Osteoblast (primary cell): ENCODE measurements at places on chromosomes 12 and 14. TPM values are rescaled to one million over a fixed set of nuclear protein-coding genes. Genes with fewer than 3 reads are reported as not detected.

Gene SGPP1
- total RNA-seq = 38.0 TPM in 2 replicates

DNA sequence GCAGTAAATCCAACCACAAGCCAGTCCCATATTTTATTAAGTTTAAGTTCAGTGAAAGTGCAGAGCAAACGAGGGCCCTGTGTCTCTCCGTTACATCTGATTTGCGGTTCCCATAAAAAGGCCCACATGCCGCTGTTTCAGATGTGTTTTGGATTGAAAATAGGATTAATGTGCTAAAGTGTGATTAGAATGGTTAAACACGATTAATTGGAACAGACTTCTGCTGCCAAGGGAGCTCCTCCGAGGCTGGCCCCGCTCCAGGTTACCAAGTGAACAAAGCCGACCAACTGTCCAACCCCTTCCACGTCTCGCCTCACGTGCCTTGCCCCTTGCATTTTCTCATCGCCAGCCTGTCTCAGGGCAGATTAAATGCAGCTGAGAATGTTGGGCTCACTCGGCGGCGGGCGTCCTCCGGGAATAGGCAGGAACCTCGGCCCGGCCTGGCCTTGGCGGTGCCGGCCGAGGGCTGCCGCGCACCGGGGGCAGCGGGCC is 166.5 kb upstream of the GSC start:
- DNase-seq = peak; percentile 65

Gene AQP6
- not detected in 2 replicates for total RNA-seq

Gene CCDC197
- not detected in 2 replicates for total RNA-seq

- DNase-seq = no peak
Observed at GRCh38 chr14:93458234-93458633, 27.5 kb downstream of the UNC79 start.

Gene PTGR2
- 6.5 and 7.2 TPM in 2 replicates for total RNA-seq

Gene KLRC3
- 0.72 TPM in 1 of 2 replicates, not detected in the other for total RNA-seq

GRCh38 chr12:9667403-9668160 is 1.9 kb upstream of the CLEC2D start:
- no peak for DNase-seq

Gene CATSPERB
- total RNA-seq = not detected in 2 replicates

GRCh38 chr12:4825011-4825858 is 84.5 kb upstream of the KCNA1 start:
- no peak for DNase-seq

- DNase-seq = no peak
Observed at GRCh38 chr12:68034567-68034966, 45.3 kb downstream of the IFNG-AS1 start.
